ENCODE measurements at places on chromosomes 6 and 20.

GRCh38 chr6:27149150-27149549, 98.4 kb upstream of the PRSS16 start:
- DNase-seq = no peak

GRCh38 chr6:32847004-32847403, 3.2 kb upstream of the PSMB8 start:
- DNase-seq = no peak

DNA sequence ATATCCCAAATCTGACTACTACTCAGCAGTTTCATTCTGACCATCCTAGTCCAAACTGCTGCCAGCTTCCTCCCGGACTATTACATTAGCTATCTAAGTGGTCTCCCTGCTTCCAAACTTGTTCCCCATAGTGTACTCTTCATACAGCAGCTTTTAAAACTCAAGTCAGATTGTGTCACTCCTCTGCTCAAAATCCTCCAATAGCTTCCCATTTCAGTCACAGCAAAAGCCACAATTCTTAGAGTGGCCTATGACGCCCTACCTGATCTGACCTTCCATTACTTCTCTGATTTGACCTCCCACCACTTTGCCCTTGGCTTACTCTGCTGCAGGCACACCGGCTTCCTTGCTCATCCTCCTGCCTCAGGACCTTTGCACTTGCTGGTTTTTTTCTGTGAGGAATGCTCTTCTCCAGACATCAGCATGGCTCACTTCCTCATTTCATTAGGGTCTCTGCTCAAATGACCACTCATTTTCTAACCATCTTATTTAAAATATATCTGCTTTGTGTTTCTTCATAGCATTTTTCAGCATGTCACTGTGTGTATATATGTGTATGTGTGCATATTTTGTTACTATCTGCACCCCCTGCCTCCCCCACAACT, 111.1 kb upstream of the DTNBP1 start:
- no peak for DNase-seq

DNA sequence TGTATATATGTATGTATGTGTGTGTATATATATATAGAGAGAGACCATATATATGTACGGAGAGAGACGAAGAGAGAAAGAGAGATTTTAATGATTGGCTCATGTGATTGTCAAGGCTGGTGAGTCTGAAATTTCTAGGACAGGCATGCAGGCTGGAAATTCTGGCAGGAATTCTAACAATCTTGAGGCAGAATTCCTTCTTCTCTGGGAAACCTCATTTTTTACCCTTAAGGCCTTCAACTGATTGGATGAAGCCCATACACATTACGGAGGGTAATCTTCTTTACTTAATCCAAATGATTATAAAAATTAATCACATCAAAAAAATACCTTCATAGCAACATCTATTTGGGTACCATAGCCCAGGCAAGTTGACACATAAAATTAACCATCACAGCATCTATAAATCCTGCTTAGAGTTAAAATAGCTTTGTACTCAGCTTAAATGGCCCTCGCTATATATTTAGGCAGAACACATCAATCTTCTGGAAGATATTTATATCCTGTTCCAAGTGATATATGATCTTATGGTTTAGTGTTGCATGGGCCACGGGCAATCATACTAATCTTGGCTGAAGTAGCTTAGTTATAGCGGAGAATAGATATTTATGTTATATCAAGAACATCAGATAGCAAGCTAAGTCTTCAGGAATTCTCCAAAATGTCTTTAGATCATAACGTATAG, 36.6 kb downstream of the ABRACL start:
- DNase-seq = no peak
